Uterus (tissue), 4 donors: ENCODE measurements at places on chromosomes 7 and 10. TPM values are rescaled to one million over a fixed set of nuclear protein-coding genes. Genes with fewer than 3 reads are reported as not detected.

GRCh38 chr7:92228100-92228499, 17.6 kb downstream of the KRIT1 start:
- no peak for DNase-seq

- DNase-seq, result peak; percentile 69
Measured at GRCh38 chr7:130891254-130892094, 157.5 kb upstream of the KLF14 start.

DNA sequence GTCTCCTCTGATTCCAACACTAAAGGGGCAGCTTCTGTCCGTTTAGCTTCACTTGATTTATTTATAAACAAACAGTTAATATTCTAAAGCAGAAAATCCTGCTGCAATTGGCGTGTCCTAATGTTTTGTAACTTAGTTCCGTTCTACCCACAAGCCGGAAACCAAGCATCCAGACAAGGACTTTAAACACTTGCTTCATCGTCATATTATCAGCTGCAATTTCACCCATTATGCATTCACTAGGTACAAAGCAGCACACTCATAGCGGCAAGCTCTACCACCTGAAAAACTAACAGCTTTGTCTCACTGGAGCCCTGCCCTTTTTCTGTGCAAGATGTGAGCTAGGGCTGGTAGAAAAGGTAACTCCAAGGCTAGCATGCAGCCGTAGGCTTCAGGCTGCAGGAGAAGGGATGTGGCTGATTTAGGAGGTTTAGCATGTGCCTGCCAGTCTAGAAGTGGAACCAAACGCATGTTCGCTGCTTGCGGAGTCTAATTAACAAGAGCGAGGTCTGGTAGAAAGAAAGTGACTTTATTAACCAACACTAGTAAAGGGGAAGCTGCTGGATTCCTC, 43.7 kb upstream of the BPGM start:
- no peak for DNase-seq

DNA sequence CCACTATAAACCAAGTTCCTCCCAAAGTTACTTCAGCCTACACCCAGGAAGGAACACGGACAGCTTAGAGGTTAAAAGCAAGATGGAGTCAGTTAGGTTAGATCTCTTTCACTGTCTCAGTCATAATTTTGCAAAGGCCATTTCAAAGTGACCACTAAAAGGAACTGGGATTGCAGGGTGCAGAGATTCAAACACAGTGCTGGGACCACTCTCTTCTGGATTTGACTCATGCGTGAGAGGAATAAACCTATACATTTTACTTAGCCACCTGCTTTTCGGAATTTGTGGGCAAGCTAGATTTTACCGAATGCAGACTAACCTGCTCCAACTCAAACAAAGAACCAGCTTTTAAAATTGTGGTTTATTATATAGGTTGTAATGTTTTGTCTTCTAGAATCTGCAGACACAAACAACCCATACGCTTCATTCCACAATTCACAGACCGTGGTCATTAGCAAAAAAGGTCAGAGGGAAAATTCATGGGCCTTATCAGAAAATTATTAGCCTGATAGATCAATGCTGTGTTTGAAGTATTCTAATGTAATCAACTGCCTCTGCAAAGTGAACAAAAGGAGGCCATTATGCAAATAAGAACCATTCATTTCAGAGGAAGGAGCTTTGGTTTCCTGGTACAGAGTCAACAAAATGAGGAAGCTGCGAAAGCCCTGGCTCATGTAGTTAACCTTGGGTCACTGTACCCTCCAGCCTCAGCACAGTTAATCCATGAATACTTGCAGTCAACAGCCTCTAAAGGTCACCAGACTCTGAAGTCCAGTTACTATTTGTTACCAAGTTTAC, 342.7 kb upstream of the KLF6 start:
- DNase-seq, result no peak

GRCh38 chr10:35355971-35356724, 19.8 kb downstream of the CCNY start:
- DNase-seq, result no peak

GRCh38 chr10:50347394-50347802, 96.1 kb upstream of the ASAH2 start:
- DNase-seq, result no peak

DNA sequence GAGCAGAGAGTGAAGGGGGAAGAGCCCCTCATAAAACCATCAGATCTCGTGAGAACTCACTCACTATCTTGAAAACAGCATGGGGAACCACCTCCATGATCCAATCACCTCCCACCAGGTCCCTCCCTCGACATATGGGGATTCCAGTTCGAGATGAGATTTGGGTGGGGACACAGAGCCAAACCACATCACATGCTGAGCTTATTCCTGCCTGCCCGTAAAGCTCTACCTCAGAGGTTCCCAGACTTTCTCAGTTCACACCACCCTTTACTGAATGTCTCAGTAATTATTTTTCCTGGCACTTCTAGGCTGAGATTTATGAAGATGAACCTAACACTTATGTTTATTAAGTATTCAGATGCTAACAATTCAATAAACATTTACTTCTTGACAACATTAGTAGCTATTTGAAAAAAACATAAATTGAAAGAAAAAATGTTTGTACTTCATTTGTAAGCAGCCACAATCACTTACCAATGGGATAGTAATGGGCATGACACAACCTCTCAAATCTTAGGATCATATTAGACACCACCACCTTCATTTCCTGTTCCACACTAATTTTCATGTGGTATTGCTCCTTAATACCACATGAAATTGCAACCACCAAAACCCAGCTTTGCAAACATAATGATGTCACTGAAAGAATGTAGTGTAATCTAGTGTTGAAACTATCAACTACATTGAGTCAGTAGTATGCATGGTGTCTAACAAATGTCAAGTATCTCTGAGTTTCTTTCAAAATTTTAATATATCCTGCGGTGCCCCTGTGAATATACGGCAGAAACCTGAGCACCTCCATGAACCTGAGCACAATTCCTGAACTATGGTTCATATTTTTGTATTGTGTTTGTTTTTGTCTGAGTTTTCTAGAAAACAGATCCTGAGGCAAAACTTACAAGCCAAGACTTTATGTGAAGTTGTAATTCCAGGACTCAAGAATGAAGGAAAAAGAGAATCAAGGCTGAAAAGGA, 4.5 kb upstream of the DGKI start:
- no peak for DNase-seq

Gene UNCX
- not detected for total RNA-seq

Gene PPP1R9A
- 5.3 TPM for total RNA-seq

Gene KCND2
- 0.26 TPM for total RNA-seq

Gene HKDC1
- not detected for total RNA-seq

Gene LBX1
- not detected for total RNA-seq

Gene GDF10
- total RNA-seq, result not detected
